Esophagus squamous epithelium (tissue), 5 donors: ENCODE measurements at places on chromosomes 16 and 17.

DNA sequence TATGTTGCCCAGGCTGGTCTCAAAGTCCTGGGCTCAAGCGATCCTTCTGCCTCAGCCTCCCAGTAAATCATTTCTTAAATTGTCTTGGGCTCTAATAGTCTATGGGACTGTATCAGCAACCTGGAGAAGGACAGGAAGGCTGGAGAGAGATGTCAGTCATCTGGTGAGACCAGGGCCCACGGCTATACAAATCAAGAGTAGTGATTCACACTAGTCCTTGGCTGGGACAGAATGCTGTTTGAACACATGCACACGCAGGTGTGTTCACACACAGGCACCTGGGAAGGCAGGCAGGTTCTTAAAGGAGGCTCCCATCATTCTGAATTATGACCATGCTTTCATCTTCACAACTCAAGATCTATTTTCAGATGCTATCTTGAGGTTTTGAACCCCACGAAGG lies 14.1 kb downstream of the NQO1 start:
- no peak for DNase-seq

DNA sequence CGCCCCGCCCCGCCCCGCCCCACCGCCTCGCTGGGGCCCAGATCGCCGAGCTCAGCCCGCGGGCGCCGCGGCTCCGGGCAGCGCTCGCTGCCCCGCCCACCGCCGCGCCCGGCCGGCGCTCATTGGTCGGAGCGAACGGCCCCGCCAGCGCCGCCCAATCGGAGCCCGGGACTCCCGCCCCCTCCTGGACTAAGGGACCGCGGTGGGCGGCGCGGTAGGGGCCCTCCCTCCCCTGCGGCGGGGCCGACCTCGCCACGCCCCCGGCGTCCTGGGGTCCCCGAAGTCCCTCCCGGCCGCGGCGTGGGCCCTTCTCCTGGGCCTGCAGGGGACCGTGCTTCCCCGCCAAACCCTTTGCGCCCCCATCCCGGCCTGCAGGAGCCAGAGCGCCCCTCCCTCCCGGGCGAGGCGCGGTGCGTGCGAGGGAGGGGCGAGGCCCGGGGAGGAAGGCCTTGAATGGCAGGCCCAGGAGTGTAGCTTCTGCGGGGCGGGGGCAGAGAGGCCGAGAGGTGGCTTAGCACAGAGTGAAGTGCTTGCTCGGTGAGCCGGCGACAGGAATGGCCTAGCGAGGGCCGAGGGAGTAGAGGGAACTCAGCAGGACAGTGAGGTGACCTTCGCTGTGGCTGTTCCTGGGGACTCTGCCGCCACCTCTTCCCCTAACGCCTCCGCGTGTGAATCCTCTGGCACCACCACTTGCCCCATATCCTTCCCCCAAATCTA lies at the start of gene CAMKK1:
Gene CAMKK1, minus strand, starts transcription at position 51 of the 717 bp plus-strand sequence. CDS start 7,366 bp downstream, outside the sequence.
- DNase-seq = no peak

DNA sequence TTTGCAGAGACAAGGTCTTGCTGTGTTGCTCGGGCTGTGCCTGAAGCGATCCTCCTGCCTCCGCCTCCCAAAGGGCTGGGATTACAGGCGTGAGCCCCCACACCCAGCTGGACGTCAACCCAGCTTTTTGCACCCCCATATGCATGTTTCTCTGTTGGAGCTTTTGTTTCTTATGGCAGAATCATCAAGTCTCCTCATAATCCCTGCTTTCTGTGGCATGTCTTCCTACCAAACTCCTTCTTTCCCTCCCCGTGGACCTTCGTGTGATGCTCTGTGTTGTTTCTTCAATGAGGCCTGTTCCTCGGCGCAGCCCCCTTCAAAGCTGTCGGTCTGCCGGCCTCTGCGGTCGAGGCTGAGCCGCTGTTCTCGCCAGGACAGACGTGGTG lies 71.6 kb downstream of the METRNL start:
- DNase-seq = no peak

DNA sequence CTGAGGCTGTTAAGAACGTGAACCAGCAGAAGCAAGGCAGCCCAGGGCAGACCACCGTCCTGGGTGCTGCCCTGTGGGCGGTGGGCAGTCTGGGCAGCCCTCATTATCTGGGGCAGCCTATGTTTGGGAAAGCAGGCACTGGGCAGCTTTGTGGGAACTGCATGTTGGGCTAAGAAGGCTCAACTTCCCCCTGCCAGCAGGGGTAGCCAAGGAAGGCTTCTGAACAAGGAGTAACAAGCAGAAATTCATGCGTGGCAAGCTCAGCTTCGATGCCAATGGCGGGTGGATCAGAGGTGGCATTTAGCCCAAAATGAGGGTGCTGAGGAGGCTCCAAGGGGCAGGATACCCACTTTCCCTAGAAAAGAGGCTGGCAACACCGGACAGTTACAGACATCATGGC lies 42.7 kb upstream of the METRNL start:
- DNase-seq = no peak

DNA sequence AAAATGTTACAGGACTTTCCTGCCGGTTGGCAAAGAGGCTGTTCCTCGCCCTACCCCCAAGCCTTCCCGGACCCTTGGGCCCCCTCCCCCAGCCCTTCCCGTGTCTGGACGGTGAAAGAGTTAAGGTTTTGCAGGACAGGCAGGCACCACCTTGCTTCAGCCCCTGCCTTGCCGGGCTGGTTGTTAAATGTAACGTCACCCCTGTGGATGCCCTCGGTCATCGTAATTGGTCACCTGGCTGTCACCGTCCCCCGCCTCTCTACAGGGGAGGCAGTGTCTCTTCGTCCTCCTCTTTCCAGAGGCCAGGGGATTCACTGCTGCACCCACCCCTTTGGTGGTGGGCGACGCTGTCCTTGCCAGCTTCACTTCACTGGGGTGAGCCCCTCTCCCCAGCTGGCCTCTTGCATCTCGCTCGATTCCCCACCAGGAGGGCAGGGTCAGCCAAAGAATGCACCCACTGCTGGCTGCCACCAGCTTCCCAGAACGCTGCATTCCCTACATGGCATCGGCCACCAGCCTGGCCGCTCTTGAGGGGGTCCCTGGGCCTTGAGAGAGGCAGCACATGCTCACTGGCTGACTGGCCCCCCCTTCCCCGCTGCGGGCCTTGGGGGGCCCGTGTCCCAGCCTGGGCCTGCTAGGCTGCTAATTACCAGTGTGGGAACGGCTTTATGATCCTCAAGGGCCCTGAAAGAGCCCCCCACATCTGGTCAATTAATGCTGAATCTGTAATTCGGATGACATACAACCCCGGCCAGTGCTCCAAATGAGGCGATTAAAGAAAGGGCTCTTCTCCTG lies 25.2 kb upstream of the GSE1 start:
- DNase-seq = no peak

- DNase-seq = no peak
Measured at GRCh38 chr16:80583466-80583865, 42.7 kb downstream of the DYNLRB2 start.

GRCh38 chr17:36601303-36602029 lies at the start of gene MRM1:
Gene MRM1 (plus strand): TSS chr17:36601583. CDS start chr17:36601811, 228 bp downstream.
- DNase-seq = peak; percentile 70

DNA sequence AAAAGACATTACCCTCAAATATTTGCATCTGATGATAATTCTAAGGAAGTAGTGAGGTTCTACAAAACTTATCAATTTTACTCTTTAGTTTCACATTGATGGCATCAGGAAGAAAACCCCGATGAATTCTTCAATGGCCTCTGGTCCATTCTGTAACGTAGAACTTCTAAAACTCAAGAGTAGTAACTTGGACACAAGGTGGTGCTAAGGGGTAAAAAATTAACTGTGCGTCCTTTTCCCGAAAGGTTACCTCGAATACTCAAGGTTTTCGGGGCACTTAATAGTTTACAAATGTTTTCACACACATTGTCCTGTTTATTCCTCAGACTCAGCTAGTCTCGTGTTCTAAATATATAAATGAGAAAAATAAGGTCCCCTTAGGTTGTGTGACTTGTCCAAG lies 517.3 kb upstream of the ZFHX3 start:
- no peak for DNase-seq

DNA sequence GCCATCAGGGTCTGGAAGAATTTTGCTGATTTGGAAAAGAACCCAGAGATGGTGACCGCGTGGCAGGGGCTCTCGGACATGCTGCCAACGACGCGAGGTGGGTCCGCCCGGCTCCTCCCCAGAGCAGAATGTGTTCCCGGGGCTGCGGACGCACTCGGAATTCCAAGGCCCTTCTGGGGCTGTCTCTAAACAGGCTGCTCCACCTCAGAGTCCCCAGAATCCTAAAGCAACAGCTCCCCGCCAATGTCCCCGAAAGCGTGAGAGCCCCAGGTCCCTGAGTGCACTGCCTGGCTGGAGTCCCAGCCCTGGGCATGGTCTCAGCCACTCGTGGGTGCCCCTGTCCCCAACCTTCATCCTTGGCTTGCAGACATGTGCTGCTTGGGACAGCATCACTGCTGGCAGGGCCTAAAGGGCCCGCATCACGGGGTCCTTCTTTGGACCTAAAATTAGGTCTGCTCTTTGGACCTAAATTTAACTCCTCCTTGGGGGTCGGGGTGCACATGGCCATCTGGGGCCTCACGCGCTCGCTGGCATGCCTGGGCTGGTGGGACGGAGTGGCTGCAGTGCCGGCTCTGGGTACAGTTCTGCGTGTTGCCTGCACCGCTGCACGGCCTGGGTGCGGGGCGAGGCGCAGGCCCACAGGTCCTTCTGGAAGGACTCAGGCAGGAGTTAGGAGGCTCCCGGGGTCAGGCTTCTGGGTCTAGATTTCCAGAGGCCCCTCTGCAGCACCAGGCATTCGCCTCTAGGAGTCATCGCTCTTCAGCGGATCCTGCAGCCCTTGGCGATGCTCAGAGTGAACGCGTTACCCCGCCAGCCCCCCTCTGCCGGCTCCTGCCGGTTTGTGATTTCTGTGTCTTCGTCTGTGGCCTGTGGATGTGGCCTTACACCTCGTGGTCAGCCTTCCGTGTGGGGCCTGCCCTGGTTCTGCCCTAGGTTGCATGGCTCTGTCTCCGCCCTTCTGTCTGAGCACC lies 41.9 kb upstream of the CHMP6 start:
- DNase-seq = no peak

GRCh38 chr16:31409433-31409832 lies 16.3 kb downstream of the ITGAD start:
- DNase-seq = no peak

GRCh38 chr16:2070576-2071453 lies 23.0 kb downstream of the TSC2 start:
- DNase-seq = no peak

DNA sequence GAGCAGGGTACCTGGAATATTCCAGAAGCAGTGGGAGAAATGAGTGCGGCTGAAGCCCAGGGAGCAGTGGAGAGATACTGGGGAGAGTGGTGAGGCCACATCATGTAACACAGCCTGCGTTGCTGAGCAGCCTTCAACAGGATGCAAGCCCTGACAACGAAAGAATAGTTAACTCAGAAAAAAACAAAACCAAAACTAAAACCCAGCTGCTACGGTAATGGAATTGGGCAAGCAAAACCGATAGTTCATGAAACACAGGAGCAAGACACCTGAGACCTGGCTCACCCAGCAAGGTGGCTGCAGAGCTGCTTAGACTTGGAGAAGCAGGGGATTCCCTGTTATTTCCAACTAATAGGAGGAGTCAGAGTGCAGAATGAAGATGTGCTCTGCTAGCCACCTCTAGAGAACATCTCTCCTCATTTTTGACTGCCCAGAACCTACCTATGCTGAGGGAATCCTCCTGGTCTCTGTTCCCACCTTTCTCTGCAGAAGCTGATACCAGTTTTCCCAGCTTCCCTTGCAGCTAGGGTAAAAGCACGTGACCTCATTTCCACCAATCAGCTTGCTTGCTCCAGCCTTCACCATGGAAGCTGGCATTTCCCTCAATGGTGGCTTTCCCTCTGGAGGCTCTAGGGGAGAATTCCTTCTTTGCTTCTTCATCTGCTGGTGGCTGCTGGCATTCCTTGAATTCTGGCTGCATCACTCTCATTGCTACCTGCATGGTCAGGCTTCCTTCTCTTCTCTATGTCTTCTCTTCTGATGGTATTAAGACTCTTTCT lies 59.4 kb upstream of the XYLT1 start:
- no peak for DNase-seq

DNA sequence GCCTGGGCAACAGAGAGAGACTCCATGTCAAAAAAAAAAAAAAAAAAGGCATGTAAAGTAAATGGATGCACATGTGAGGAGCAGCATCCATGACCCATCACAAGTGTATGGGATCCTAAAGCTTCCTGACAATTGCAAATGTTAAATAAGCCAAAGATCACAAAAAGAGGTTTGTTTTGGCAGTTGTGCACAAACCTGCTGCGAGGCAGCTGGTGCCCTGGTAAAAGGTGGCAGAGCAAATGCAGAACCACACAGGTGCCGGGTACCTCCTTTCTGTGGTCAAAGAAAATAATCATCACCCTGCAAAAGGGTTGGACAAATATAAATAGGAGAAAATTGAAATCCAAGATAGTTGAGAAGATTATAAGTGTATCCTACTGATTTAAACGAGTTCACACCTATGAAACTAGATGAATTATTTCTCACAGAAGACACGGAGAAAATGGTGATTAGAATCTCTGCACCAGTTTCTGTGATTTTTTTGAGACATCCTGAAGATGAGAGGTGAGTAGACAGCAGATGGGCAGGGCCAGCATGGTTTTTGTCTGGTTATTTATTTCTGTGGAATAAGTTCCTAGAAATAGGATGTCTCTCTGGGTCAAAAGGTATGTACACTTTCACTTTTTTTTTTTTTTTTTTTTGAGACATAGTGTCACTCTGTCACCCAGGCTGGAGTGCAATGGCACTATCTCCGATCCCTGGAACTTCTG lies 291.3 kb downstream of the CDH13 start:
- DNase-seq = no peak

DNA sequence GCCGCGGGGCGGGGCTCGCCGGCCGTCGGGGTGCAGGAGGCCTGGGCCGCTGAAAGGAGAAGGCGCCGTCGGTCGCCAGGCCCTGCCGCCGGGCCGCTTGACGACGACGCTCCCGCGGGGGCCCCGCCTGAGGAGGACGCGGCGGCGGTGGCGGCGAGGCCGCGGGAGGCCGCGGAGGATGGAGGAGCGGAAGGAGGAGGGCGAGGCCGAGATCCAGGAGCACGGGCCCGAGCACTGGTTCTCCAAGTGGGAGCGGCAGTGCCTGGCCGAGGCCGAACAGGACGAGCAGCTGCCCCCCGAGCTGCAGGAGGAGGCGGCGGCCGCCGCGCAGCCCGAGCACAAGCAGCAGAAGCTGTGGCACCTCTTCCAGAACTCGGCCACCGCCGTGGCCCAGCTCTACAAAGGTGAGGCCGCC lies 430 bp downstream of the HAPSTR1 start:
- DNase-seq = no peak

GRCh38 chr16:53561101-53561888 lies 58.3 kb upstream of the AKTIP start:
- no peak for DNase-seq
